ENCODE measurements at places on chromosomes 7 and 10.

- peak; percentile 28 for DNase-seq
These were observed 573 bp downstream of the BLVRA start for GRCh38 chr7:43758822-43759683.

DNA sequence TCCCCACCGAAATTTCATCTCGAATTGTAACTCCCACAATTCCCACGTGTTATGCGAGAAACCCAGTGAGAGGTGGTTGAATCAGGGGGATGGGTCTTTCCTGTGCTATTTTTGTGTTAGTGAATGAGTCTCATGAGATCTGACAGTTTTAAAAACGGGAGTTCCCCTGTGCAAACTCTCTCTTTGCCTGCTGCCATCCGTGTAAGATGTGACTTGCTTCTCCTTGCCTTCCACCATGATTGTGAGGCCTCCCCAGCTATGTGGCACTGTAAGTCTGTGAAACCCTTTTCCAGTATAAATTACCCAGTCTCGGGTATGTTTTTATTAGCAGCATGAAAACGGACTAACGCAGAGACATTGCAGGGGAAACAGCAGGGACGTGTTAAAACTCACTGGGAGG is 5.3 kb upstream of the OLAH start:
- no peak for DNase-seq

DNA sequence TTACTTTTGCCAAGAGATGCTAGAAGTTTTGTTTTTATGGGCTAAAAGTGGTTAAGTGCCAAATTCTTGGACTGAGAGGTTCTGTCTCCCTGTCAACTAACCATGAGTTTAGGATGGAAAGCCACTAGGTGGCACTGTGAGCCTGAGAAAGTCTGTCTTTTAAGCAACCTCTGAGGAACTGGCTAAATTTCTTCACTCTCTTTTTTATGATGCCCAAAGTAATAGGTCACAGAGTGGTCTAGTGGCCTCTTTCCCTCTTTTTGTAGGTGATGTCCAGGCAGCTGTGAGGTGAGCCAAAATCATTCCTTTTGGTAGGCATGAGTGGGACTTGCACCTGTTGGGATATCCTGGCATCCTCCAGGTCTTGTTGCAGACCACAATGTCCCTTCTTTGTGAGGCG is 56.8 kb downstream of the SND1 start:
- DNase-seq = peak; percentile 42

DNA sequence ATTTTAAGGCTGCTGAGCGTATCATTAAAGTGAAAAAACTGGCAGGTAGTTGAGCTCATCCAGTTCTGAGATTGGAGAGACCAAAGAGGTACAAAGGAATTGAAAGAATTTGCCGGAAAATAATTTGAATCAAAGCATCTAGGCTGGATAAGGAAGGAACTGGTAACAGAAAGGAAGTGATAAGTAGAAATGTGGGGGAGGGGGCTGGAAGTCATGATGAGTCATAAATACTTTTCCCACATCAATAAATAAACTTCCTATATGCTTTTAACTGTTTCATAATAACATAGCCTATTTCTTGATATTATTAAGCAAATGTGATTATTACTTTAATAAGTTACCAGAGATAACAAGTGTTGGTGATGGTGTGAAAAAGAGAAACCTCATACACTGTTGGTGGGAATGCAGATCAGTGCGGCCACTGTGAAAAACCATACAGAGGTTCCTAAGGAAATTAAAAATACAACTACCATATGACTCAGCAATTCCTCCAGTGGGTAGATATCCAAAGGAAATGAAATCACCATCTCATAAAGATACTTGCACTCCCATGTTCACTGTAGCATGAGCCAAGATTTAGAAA is 27.0 kb downstream of the ZNF438 start:
- DNase-seq = no peak

DNA sequence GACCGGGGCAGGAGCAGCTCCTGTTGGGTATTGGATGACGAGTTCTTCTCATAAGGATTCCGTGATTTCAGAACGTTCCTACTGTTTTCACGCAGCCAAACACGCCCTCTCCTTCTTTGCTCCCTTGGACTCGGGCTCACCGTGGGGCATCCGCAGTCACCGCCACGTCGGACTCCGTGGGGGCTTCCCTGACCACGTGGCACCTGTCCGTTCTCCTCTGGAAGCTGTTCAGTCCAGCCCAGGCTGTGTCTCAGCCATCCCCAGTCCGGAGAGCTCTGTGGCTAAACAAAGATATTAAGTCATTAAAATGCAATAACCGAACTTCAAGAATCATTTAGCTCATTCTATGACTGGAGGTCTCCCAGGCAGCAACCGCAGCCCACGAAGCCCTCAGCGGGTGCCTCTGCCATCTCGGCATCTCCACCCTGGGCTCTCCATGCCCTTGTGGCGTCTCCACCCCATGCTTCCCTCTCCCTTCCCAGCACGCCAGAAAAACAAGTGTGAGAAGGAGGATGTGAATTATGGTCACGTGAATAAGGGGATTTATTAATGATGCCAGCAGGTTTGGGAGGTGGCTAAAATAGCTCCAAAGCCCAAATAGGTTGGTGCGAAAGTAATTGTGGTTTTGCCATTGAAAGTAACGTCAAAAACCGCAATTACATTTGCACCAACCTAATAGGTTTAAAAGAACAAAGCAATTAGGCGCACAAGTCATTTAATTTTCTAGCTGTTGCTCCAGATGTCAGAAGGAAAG is 224.6 kb upstream of the PPP2R2D start:
- DNase-seq = no peak

GRCh38 chr10:32379318-32379949 is 32.5 kb upstream of the EPC1 start:
- no peak for DNase-seq

GRCh38 chr7:88540012-88540411 is 219.5 kb upstream of the ZNF804B start:
- DNase-seq = no peak

- DNase-seq = no peak
These were observed 32.7 kb upstream of the ZNF438 start for GRCh38 chr10:31064348-31064747.

GRCh38 chr7:151732834-151733592 is 143.9 kb downstream of the PRKAG2 start:
- DNase-seq = no peak

Data from C1 segment of cervical spinal cord (tissue), 14 donors.